ENCODE measurements at places on chromosomes 3 and 15.

DNA sequence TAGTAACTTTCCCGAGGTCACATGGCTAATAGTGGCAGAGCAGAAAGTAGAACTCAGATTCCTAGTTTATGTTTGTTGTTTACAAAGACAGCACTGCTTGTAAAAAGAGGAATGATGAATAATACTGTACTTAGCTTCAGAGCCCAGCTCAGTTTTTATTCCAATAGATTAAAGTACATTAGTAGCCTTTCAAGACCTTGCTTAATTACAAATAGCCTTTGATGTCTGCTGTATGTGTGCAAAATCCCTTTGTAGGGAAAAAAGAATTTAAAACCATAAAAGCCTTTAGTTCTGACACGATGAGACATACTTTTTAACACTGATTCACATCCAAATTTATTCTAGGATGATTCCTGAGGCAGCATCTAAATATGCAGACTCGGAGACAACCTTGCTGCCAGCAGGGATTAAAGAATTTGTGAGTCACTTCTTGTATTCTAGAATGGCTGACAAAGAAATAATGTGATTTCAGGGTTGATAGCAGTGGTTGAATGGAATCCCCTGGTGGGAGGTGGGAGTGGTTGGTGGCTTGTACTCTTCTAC, 324.2 kb upstream of the TGFBR2 start:
- peak; percentile 6 for DNase-seq

DNA sequence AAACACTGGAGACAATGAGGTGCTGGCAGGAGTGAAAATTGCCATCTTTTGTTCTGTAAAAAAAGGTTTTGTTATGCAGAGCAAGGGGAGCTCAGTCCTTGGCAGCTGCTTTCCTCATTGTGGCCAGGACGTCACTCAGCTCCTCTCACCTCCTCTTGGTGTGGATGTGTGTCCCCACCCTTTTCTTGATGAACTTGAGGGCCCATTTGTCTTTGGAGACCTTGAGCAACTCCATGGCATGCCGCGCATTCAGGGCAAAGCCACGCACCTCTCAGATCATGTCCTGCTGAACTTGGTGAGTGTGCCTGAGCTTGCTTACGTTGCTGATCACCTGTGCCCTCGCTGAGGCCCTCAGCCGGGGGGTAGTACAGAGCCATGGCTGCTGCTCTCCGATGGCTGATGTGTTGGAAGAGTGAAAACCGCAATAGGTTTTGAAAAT, 24.5 kb upstream of the BDH1 start:
- no peak for DNase-seq

- DNase-seq: no peak
These were observed 222.0 kb upstream of the MANF start for GRCh38 chr3:51163051-51163450.

- no peak for DNase-seq
These were observed 19.8 kb upstream of the USP3 start for GRCh38 chr15:63484433-63485186.

- DNase-seq: no peak
These were observed 582 bp downstream of the GOLGA6L2 start for GRCh38 chr15:23446215-23447106.

- DNase-seq: no peak
These were observed 223.5 kb downstream of the CHST2 start for GRCh38 chr3:143343031-143343430.

- DNase-seq: no peak
These were observed 42.9 kb upstream of the AKAP13 start for GRCh38 chr15:85337425-85338074.

DNA sequence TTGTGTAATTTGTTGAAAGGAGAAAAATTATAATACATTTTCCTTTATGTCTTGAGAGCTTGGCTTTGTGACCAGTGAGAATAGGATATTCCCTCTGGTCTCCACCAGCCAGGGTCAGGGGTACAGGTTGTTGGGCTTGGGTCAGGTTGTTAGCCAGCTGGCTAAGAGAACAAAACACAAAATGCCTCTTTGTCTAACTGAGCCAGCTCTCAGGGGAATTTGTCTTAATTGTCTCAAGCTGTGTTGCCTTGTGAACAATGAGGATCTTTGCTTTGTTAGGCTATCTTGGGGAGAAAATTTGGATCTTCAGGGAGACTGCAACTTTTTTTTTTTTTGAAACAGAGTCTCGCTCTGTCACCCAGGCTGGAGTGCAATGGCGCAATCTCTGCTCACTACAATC, 17.7 kb upstream of the GK5 start:
- no peak for DNase-seq

- DNase-seq: no peak
These were observed 306.3 kb downstream of the OCA2 start for GRCh38 chr15:27792756-27793264.

GRCh38 chr3:149463921-149464320, 10.6 kb upstream of the TM4SF4 start:
- no peak for DNase-seq

DNA sequence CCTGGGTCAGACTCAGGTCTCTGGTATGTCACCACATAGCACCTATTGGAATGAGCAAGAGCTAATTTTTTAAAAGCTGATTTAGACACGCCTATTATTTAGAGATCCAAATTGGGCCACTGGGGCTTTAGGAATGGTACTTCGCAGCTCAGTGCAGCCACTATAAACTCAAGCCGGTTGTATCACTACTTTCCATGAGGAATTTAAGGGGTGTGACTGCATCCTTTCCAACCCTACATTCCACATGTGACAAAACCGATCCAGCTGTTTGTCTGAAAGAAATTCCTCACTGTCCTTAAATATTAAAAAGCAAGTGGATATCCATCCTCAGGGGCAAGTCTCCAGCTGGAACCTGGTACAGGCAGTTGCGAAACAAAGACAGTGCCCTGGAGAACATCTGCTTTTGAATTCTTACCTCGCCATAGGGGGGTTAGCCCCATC, 12.8 kb downstream of the VGLL3 start:
- DNase-seq: no peak

GRCh38 chr15:48547286-48547685, 98.2 kb downstream of the FBN1 start:
- no peak for DNase-seq

- no peak for DNase-seq
These were observed 1.1 kb upstream of the BLOC1S6 start for GRCh38 chr15:45586125-45586524.

GRCh38 chr3:97884586-97885123, 62.8 kb downstream of the CRYBG3 start:
- DNase-seq: no peak
